Renal cortical epithelial cell (primary cell): ENCODE measurements at places on chromosomes 5 and 9. TPM values are rescaled to one million over a fixed set of nuclear protein-coding genes. Genes with fewer than 3 reads are reported as not detected.

GRCh38 chr5:155699385-155699784 lies 627.6 kb upstream of the SGCD start:
- DNase-seq, result no peak

DNA sequence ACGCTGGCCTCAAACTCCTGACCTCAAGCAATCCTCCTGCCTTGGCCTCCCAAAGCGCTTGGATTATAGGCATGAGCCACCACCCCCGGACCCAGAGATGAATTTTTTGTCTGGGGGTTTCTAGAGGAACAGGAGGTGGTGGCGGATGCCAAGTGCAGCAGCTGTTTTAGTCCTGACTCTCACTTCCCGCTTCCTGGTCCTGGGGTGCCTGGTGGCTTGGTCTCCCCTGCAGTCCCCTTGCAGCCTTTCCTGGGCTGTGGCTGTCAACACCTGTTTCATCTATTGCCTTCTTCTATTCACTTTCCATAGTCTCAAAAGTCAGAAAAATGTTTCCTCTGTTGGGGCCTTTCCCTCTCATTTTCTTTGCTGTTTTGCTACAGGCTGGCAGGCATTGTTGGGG lies 6.5 kb upstream of the NHP2 start:
- no peak for DNase-seq

DNA sequence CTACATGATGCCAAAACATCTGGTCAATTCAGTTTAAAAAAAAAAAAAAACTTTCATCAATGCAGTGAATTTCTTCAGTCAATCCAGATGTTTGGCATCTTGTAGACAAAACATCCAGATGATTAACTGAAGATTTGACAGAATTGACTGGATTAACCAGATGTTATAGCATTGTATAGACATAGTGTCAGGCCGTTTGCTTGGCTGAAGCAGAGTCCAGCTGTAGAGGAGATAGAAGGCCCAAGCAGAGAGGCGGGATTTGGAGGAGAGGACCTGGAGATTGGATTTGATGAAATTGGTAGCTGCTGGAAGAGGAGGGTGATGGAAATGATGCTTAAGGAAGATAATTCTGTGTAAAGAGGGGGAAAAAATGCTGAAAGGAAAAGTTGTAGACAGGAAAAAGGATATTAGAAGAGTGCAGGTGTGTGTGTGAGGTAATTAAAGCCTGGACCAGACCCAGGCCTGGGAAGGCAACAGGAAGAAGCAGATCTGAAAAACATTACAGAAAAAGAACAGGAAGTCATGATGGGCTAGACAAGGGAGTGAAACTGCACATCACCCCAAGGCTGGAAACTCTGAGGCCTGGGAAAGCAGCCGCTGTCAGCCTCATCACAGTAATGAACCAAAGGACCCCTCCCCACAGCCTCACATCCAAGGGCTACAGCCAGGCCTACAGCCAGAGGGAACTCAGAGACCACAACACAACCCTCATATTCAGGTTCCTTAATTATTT lies 258.3 kb downstream of the CWC27 start:
- no peak for DNase-seq

GRCh38 chr5:36777105-36777757 lies 99.3 kb upstream of the NIPBL start:
- peak; percentile 44 for DNase-seq

GRCh38 chr9:76810377-76810957 lies 46.2 kb downstream of the PCA3 start:
- peak; percentile 73 for DNase-seq

DNA sequence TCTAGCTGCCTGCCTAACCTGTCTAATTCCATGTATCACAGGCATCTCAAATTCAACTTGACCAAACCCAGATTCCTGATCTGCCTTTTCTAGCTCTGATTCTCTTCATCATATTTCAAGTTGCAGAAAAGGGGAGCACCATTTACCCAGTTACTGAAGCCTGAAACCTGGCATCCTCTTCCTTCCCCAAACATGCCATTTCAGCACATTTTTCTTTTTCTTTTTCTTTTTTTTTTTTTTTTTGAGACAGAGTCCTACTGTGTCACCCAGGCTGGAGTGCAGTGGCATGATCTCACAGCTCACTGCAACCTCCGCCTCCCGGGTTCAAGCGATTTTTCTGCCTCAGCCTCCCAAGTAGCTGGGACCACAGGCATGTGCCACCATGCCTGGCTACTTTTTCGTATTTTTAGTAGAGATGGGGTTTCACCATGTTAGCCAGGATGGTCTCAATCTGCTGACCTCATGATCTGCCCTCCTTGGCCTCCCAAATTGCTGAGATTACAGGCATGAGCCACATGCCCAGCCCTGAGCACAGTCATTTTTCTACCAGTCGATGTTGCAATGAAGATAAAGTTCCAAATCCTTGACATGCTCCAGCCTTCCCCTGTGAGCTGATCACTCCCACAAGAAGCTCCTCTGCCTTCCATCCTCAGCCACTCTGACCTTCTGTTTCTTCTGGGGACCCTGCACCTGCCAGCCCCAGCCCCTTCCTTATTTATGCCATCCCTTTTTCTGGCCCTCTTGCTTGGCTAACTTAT lies 32.2 kb downstream of the ACER2 start:
- no peak for DNase-seq

- DNase-seq, result no peak
These were observed 221.8 kb upstream of the RASEF start for GRCh38 chr9:83284746-83285145.

DNA sequence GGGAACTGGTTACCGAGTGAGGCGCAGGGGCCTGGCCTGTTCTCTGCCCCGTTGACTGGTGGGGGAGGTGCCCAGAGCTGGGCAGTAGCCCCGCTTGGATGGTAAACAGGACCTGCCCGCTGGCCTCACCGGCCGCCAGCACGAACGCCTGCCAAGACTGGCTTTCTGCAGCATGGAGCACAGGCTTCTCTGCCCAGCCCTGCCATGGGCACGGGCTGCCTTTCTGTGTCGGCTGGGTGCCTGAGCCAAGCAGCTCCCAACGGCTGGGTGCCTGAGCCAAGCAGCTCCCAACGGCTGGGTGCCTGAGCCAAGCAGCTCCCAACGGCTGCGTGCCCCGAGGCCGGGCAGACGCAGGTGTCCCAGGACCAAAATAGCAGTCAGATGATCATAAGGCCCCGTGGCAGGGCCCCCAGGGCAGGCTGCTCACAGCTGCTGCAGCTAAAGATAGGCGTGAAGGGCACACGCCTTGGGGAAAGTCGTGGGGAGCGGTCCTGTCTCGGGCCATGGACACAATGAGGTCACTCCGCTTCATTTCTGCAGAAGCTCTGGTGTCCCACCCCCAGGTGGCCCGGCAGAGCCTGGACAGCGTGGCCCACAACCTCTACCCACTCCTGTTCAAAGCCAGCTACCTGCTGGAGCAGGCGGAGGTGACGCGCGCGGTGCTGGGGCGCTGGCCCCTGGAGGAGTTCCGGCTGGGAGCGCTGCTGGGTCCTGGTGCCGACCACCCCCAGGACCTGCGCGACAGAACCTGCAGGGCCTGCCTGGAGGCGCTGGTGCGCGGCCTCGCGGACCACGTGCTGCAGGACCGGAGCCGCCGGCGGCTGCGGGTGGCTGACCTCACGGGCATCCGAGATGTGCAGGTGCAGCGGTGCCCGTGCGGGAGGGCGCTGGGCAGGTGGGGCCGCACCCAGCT lies at the start of gene LRRC14B:
LRRC14B (plus strand) TSS at position 460 of the 913 bp plus-strand sequence; CDS start at position 504, 44 bp downstream.
- no peak for DNase-seq

- DNase-seq, result no peak
These were observed 107.3 kb downstream of the ADAMTS2 start for GRCh38 chr5:179237770-179238627.

- peak; percentile 19 for DNase-seq
These were observed 1.7 kb downstream of the SH3PXD2B start for GRCh38 chr5:172452398-172453205.

- peak; percentile 26 for DNase-seq
These were observed 398.2 kb downstream of the NFIB start for GRCh38 chr9:13915591-13916301.

- peak; percentile 4 for DNase-seq
These were observed 656.3 kb downstream of the ANXA1 start for GRCh38 chr9:73807952-73808351.

GRCh38 chr5:19655627-19656026 lies 332.4 kb downstream of the CDH18 start:
- DNase-seq, result no peak

- DNase-seq, result peak; percentile 63
These were observed 293.4 kb upstream of the PTGER4 start for GRCh38 chr5:40386289-40386688.

DNA sequence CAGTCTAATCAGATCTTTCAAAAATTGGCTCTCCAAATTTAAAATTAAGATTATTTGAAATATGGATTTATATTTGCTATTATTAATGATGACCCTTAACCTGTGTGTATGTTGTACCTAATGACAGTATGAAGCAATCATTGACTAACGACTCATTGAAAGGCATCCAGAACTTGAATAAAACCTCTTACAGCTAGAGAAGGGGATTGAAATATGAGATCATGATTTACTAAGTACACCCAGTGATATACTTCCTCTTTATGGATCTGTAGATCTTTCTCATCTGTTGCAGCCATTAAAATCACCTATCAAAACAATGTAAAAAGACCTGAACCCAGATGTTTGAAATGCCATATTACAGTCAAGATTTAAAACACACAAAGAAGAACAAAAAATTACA lies 126.5 kb downstream of the RPS23 start:
- peak; percentile 79 for DNase-seq

- no peak for DNase-seq
These were observed 69.1 kb upstream of the TARS1 start for GRCh38 chr5:33371660-33372059.

DNA sequence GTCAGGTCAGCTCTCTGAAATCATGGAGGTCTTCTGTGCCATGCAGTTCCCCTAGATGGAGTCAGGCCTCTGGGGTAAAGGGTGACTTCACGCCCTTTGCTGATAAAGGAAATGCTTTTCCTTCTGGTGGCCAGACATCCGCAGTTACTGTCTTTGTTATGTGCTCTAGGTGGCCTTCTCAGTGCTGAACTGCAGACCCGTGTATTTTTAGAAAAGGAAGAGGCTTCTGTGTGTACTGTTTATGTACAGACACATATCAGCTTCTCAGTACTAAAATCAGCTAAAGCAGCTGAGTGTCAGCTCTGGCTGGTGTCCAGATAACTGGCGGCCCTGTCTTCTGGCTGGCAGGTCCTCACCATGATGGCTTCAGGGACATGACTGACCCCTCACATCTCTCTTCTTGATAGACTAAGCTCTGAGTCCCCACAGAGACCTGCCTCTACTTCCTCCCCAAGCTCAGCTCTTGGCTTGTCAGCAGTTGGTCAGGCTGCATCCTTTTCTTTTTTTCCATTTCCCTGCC lies 75.3 kb downstream of the ARHGAP26 start:
- DNase-seq, result no peak

DNA sequence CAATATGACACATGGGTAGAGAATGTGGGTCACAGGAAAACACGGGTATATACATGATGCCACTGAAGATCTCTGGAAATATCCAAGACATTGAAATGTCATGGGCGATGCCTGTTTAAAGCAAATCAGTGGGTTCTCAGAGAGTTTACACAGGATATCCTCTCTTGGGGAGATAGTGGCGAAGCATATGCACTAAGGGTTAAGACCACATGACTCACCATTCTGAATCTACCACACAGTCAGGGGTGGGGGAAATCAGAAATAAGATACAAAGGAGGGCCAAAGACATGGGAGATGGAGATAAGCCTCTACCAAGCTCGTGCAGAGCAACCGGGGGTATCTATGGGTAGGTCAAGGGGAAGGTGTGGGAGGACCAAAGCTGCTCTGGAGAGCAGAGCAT lies 58.8 kb downstream of the SH3PXD2B start:
- no peak for DNase-seq

DNA sequence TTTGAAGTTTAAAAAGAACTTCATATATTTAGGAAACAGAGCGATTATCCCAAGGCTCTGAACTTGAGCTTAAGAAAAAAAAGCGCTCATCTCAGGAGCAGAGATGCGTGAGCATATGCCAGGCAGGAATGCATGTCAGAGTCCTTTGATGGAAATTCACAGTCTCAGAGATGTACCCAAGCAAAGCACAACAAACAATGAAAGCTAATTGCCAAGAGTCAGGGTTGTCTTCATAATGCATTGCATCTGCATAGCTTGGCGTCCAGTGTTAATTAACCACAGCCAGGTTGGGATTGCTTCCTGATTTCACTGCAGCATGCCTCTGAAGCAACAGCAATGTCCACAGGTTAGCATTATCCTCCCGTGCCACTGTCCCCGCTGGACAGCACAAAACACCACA lies 907.0 kb upstream of the DMAC1 start:
- DNase-seq, result no peak

- DNase-seq, result no peak
These were observed 945.2 kb upstream of the PTPRD start for GRCh38 chr9:11558043-11558442.

- DNase-seq, result no peak
These were observed 99.2 kb downstream of the CRB2 start for GRCh38 chr9:123455187-123455586.

DNA sequence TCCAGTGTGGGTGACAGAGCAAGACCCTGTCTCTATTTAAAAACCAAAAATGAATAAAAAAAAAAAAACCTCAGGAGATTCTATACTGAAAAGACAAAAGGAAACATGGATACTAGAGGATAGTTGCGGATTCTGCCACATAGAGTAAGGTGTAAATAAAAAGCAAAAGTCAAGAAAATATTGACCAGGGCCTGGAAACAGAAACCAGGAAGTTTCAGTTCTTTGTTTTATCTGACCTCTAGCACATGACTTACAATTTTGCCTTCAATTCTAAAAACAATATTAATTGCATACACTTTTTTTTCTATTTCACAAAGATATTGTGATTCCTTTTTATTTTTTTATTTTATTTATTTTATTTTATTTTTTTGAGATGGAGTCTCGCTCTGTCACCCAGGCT lies 96.2 kb upstream of the NMUR2 start:
- no peak for DNase-seq

Gene SUSD3
- total RNA-seq, result 5.1 and 6.9 TPM in 2 replicates

Gene LPAR1
- 9.4 and 16.4 TPM in 2 replicates for total RNA-seq

Gene ERCC6L2
- 55.4 and 146 TPM in 2 replicates for total RNA-seq

Gene IFNB1
- not detected in 2 replicates for total RNA-seq

Gene SPINK1
- 0.40 and 8.2 TPM in 2 replicates for total RNA-seq

Gene LCN2
- 23.6 and 38.2 TPM in 2 replicates for total RNA-seq

Gene QRFP
- total RNA-seq, result not detected in 2 replicates

Gene MSX2
- 0.69 and 1.1 TPM in 2 replicates for total RNA-seq

Gene RORB
- total RNA-seq, result not detected in 2 replicates

Gene VCAN
- total RNA-seq, result 269 and 2,590 TPM in 2 replicates

Gene SRA1
- 28.2 and 48.1 TPM in 2 replicates for total RNA-seq

Gene OBP2B
- not detected in 2 replicates for total RNA-seq
